ENCODE measurements at places on chromosomes 2 and 18.

DNA sequence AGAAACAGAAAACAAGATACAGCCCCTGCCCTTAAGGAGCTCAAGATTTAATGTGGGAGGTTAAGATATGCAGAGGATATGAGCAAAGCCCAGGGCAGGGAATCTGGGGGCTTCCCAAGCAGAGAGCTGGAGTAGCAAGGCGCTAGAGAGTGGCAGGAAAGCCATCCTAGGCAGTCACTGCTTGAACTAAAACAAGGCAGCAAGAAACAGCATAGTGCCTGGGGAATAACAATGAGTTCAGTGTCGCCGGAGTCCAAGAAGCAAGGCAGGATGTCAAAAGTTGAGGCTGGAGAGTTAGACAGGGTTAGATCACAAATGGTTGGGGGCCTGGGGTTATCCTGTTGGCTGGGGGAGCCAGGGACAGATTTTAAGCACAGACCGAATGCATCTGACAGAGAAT lies 24.6 kb downstream of the CDH2 start:
- DNase-seq = no peak

DNA sequence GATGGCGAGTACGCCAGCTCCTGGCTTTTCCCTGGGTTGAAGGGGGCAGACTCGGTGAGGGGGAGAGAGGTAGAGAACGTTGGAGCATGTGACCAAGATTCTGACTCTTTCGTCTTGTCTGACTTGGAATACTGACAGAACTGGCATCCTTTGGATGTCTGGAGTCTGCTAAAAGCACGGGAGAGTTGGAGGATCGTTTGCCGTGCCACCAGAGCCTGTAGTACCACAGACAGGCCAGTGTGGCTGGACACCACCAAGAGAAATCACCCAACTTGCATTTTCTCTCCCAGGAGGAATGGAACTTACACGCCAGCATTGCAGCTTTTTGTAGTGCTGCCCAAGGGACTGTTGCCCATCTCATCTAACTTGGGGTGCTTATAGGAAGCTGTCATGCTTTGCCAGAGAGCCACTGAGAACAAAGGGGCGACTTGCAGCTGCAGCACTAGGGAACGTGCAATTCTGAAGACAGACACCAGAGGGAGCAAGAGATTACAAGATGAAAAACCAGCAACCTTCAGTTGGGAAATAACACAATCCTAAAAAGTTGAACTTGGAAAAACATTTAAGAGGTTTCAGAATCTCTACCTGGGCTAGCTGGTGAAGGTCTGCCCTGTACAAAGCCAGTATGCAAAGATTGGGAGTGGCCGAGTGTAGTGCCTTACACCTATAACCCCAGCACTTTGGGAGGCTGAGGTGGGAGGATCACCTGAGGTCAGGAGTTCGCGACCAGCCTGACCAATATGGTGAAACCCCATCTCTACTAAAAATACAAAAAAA lies 24.1 kb downstream of the PSMG2 start:
- DNase-seq = no peak

DNA sequence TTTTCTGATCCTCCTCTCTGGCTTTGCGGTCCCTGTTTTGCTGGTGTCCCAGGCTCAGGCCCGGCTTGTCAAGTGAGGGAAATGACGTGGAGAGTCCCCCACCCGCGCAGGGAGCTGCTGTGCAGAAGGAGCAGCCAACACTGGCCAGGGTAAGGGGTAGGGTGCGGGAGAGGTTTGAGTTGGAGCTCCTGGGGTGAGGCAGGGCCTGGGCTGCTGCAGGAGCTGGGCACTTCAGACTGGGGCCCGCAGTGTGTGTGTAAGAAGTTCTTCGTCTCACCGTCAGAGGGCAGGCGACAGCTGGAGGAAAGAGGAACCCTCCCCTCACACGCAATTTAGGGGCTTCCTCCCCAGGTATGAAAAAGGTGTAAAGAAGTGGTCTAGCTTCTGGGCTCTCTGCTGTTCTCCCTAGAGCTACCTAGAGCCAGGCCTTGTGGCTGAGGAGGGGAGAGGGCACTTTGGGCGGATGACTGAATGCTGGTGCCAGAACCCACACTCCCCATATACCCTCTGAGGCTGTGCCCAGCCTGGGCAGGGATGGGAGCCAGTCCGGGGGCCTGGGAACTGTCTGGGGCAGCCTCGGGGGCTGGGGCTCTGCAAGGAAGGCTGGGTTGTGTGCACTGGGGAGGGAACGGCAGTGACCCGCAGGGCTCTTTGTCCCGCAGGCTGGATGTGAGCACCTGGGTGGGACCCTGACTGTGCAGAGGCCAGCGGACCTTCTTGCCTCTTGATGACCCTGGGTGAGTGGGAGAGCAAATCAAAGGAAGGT lies 11.8 kb downstream of the CELF4 start:
- no peak for DNase-seq

- no peak for DNase-seq
Measured at GRCh38 chr18:56709463-56709862, 58.3 kb downstream of the WDR7 start.

DNA sequence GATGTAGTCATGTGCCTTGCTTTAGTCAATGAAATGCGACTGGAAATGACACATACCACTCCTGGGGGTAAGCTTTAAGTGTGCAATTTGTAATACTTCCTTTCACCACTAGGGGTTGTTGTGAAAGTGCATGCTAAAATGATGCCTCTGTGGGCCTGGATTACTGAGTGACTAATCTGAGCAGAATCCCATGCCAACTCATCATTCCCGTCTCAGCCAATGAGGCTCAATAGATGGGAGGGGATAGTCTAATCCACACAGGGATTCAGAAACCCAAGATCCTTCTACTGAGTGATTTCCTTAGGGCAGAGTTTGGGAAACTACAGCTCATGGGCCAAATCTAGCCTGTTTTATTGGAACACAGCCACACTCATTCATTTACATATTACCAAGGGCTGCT lies 54.0 kb downstream of the HRH4 start:
- no peak for DNase-seq

- DNase-seq = no peak
Measured at GRCh38 chr2:234468503-234468902, 28.4 kb downstream of the ARL4C start.

DNA sequence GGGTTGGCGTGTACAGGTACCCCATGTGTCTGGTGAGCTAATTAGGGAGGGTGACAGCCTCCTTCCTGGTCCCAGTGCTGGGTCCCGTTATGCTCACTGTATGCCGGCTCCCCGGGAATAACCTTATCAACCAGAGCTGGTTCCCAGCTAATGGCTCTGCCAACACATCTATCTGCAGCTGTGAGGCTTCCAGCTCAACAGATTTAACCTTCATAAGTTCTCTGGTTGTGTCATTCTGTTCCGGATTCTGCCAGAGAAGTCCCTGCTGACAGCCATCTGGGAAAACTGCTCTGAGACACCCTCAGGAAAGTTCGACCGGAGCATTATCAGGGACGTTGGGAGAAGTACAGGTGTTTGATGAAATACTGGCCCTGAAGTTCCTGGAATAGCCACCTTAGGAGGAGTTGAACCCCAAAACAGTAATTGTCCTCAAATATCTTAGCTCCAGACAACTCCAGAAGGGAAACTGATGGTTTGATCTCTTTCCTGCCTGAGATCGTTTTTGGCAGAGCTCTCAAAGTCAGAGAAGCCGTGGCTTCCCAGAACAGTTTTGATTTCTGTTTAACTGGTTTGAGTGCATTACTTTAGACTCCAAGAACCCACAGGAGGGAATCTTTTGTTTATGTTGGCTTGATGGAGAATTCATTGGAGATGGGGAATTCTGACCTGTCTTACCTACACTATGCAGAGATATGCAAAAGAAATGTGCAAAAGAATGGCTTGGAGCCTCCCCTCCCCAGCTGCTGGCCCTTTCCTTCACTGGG lies 39.4 kb upstream of the TXNDC2 start:
- no peak for DNase-seq

- DNase-seq = no peak
Measured at GRCh38 chr18:67410075-67411070, 106.1 kb downstream of the DSEL start.

DNA sequence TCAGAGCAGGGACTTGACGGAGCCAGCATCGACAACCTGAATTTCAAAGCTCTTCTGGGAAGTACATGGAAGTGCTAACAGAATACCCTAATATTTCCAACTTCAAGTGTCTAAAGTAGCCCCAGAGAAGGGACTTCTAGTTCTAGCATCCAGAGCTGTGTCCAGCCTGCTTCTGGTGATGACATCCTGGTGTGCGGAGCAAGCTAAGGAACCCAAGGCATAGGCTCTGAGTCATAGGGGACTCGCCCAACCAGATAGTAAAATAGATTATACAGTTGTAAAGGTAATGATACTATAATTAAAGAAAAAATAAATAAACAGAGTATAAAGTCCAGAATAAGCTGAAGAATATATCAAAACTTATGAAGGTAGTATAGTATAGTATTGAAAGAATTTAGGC lies 108.1 kb upstream of the SERPINE2 start:
- no peak for DNase-seq

DNA sequence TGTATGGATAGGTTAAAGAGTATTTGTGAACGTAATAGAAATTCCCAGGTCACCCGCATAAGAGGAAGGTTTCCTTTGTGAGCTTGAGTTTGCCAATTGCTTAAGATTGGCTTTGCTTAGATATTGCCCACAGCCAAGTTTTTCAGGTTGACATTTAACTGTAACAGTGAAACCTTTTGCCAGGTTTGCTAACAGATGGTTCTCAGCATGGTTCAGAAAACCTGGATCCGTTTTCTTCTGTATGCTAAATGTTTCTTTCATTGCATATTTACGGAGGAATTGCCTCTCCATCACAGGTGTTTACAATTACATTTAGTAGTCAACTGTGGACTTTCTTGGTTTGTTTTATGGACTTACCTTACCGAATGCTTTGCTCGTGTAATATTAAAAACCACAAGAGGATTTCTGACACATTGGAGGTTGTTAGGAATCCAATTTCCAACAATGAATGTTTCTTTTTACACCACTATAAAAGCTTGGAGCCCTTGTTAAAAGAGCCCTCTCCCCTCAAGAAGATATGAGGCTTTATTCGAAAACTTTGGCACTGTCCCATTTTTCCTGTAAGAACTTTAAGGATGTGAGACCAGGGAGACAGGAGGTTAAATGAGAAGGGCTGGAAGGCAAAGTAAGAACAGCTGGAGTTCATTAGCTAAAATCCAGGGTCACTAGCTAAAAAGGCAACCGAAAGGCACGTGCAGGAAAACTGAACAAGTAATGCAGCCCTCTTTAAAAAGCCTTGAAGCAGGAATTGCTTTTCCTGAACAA lies 7.8 kb downstream of the CDK15 start:
- DNase-seq = no peak

- DNase-seq = no peak
Measured at GRCh38 chr18:35172009-35172408, 68.8 kb upstream of the ZNF397 start.

DNA sequence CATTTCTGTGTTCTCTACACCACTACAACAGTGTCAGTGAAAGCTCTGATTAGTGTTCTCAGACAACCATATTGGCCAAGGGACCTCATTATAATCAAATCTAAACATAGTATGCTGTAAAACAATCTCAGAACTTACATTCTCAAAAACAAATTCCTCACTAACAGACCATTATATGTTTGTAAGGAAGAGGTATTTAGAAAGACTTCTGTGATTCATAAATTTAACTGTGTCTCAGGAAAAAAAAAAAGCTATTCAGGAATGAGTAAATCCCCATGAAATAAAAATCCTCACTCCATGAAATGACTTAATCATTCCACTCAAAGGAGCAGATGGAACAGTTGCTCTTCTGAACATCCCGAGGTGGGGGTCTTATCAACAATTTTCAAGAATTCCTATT lies 413.0 kb downstream of the CDH2 start:
- DNase-seq = no peak

- DNase-seq = no peak
Measured at GRCh38 chr2:66198873-66199272, 236.1 kb upstream of the MEIS1 start.

DNA sequence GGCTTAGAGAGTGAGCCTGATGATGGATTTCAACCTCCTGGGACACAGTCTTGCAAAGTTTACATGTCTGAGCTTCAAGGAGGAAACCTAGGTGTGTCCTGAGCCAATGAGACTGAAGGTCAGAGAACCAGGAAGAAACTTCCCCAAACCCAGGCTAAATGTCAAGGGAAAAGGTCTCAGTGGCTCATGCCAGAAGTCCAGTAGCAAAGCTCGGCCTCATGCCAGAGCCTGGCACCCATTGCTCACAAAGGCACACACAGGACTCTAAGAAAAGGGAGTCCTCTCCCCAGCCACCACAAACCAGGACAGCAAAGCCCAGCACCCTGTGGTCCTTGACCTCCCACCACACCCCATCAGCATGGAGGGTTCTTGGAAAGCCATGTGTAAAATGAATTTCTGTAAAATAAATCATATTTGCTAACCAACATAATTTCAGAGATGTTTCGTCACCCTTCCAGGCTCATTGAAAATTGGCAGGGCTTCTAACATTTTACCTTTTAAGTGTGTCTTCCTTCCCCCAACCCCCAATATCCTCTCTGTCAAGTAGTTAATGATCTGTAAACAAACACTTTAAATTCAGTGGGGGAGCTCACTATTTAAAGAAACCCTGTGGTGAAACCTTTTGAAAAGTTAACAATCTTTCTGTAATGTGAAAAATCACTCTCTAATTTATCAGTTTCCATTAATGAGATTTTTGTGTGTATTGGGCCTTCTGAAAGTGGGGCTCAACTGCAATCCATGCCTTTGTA lies 77.1 kb downstream of the BCL11A start:
- DNase-seq = no peak

- no peak for DNase-seq
Measured at GRCh38 chr2:182650704-182651103, 65.4 kb upstream of the DNAJC10 start.

- DNase-seq = no peak
Measured at GRCh38 chr2:205323929-205324328, 358.4 kb upstream of the NRP2 start.

DNA sequence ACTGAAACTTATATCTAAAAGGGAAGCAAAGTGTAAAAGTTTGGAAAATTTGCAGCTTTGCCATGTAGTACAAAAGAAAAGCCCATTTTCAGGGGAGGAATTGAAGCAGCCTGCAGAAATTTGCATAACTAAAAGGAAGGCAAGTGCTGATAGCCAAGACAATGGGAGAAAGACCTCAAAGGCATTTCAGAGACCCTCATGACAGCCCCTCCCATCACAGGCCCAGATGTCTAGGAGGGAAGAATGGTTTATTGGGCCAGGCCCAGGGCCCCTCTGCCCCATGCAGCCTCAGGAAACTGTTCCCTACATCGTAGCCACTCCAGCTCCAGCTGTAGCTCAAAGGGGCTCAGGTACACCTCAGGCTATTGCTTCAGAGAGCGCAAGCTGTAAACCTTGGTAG lies 14.4 kb upstream of the WDR75 start:
- no peak for DNase-seq

GRCh38 chr2:183123959-183124221 lies 353 bp upstream of the NUP35 start:
- DNase-seq = no peak

GRCh38 chr2:190979906-190980629 lies 33.9 kb downstream of the STAT1 start:
- no peak for DNase-seq

GRCh38 chr2:228063558-228063957 lies 117.9 kb downstream of the SPHKAP start:
- no peak for DNase-seq

- no peak for DNase-seq
Measured at GRCh38 chr2:69616755-69617154, 26.8 kb downstream of the AAK1 start.

- no peak for DNase-seq
Measured at GRCh38 chr2:26772064-26773001, 8.2 kb downstream of the SLC35F6 start.

GRCh38 chr2:182713601-182714000 lies 2.5 kb upstream of the DNAJC10 start:
- no peak for DNase-seq

Data from D721Med (cell line).